ENCODE measurements at places on chromosomes 3 and 15. TPM values are rescaled to one million over a fixed set of nuclear protein-coding genes. Genes with fewer than 3 reads are reported as not detected.

DNA sequence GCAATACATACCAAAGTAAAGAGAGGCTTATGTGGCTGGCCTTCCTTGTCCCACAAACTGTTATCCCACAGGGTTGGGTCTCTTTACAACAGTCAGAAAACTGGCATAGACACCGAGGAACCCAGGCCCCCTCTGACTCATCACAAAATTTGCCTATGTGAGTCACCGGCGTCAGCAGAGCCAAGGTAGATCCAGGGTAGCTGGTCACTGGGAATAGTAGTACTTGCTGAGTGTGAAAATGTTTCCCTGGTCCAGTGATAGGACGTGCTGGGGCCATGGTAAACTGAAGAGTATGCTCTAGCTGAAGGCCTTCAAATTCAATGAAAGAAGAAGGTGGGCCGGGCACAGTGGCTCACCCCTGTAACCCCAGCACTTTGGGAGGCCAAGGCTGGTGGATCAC, 27.1 kb upstream of the SKIL start:
- peaks cover 13% of the 10 kb centered on the region for H3K4me1 ChIP-seq
- no peaks in the 10 kb centered on the region for H3K27me3 ChIP-seq

- peaks cover 6% of the 10 kb centered on the region for H3K4me1 ChIP-seq
- H3K36me3 ChIP-seq: no peaks in the 10 kb centered on the region
- no peak overlapping the region for H3K4me3 ChIP-seq
- no peaks in the 10 kb centered on the region for H3K27me3 ChIP-seq
- H3K27ac ChIP-seq: peak overlapping the region; percentile 53
These were observed 84.1 kb downstream of the WNT5A start for GRCh38 chr3:55402886-55403609.

GRCh38 chr15:63523306-63523990, 19.1 kb downstream of the USP3 start:
- no peak overlapping the region for H3K4me3 ChIP-seq
- no peaks in the 10 kb centered on the region for H3K36me3 ChIP-seq
- H3K27ac ChIP-seq: no peak overlapping the region
- H3K4me1 ChIP-seq: peaks cover 12% of the 10 kb centered on the region

- no peaks in the 10 kb centered on the region for H3K27me3 ChIP-seq
- no peak for DNase-seq
- no peaks in the 10 kb centered on the region for H3K4me1 ChIP-seq
- H3K27ac ChIP-seq: no peak overlapping the region
These were observed 98.8 kb downstream of the SH3GL3 start for GRCh38 chr15:83545804-83546511.

DNA sequence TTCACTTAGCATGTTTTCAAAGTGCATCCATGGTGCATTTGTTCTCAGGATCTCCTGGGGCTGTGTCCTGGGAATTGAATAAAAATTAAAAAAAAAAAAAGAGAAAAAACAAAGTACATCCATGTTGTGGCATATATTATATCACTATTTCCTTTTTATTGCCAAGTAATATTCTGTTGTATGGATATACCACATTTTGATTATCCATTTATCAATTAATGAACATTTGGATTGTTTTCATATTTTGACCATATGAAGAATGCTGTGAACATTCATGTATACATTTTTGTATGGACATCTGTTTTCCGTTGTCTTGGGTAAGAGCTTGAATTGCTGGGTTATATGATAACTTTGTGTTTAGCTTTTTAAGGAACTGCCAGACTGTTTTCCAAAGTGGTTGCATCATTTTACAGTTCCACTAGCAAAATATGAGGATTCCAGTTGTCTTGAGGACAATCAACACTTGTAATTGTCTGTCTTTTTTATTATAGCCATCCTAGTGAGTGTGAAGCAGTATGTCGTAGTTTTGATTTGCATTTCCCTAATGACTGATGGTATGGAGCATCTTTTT, 44.5 kb downstream of the CTDSPL2 start:
- no peaks in the 10 kb centered on the region for H3K27me3 ChIP-seq
- no peak overlapping the region for H3K27ac ChIP-seq
- no peaks in the 10 kb centered on the region for H3K36me3 ChIP-seq

DNA sequence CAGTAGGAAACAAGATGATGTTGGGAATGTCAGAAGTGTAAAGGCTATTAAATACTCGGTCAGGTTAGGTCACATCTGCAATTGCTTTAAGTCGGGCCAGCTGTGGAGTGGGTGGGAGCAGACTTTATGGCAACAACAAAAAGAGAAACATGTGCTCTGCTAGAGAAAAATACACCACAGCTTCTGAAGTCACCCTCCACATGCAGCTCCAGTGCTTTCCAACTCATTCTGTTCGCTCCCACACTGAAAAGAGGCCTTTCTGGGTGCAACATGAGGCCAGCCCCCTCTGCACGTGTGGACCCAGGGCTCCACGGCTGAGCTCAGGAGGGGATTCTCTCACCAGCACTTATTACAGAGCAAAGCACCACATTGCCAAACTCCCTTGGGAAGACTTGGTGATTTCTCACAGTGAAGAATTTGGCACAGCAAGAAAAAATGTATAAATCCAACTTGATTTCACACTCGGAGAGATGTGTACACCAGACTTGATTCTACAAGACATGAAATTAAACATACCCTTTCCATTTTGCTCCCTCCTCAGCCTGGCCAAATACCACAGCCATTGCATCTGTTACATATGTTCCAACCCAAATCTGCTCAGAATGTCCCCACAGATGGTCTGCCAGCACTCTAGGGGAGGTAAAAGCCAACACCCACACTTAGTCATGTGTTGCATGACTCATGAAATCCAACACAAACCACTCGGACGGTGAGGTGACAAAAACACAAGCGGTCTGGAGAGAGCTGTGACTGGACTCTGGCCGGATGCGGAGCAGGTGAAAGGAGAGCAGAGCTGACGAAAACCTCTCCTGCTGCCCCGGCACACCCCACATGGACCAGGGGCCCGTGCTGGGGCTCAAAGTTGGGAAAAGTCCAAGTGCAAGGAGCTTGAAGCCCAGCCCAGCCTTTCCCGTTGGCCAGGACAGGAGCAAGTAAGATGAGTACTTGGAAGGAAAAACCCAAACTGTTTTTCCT, 74.6 kb downstream of the ITGB5 start:
- peak; percentile 84 for DNase-seq
- H3K27me3 ChIP-seq: no peaks in the 10 kb centered on the region
- peaks cover 51% of the 10 kb centered on the region for H3K4me1 ChIP-seq
- no peak overlapping the region for H3K4me3 ChIP-seq
- H3K27ac ChIP-seq: peak overlapping the region; percentile 91

DNA sequence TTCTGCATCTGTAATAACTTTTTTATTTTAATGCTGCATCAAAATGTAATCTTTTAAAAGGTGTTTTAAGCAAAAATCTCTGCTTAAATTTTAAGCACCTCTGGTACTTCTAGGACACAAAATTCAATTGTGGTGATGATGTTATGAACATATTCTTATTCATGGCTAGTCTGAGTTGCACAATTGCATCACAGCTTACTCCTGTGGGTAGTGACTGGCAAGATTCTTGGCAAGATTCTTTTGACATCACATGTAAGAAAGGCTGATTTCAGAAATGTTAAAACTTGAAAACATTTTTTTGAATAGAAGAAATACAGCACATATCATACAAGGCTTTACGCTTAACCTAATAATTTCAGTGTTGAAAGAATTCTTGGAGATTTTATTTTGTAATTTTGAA, 35.7 kb downstream of the IQCH start:
- H3K4me1 ChIP-seq: no peaks in the 10 kb centered on the region
- no peak for DNase-seq
- no peaks in the 10 kb centered on the region for H3K36me3 ChIP-seq
- H3K27ac ChIP-seq: no peak overlapping the region
- H3K4me3 ChIP-seq: no peak overlapping the region

DNA sequence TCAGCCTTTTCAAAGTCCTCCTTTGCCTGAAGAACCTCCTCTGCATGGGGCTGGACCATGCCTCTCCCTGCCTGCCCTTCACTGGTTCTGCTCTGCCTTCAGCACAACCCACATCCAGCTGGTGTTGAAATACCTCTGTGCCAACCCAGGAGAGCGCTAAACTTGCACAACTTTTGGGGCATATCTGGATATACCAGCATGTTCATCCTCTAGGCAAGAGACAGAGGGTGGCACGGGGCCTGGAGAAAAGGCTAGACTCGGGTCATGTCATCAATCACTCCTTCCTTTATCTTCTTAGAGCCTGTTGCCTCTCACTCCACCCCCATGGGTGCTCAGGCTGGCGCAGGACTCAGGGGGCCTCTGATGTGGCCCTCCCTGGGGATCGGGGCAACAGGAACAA, 4.8 kb downstream of the SEMA4B start:
- no peak overlapping the region for H3K4me3 ChIP-seq
- no peak overlapping the region for H3K27ac ChIP-seq
- no peaks in the 10 kb centered on the region for H3K36me3 ChIP-seq
- H3K27me3 ChIP-seq: no peaks in the 10 kb centered on the region

DNA sequence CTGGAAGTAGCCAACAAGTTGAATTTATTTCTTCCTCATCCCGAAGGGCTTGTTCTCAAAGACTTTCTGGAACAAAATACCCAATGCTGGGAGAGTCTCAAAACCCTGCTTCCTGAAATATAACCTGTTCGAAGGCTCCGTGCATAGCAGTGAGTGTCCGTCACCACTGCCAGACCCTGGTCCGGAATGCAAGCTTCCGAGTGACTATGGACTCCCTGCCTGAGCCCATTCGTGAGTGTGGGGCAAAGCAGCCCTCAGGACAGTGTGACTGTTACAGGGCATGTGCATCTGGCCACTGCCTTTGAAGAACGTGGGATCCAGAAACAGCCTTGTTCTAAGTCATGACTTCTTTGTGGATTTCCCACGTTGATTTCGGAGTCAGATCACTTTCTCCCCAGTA, 214.5 kb upstream of the IGF1R start:
- H3K36me3 ChIP-seq: no peaks in the 10 kb centered on the region
- no peak overlapping the region for H3K27ac ChIP-seq
- H3K27me3 ChIP-seq: no peaks in the 10 kb centered on the region
- DNase-seq: no peak
- no peaks in the 10 kb centered on the region for H3K4me1 ChIP-seq

DNA sequence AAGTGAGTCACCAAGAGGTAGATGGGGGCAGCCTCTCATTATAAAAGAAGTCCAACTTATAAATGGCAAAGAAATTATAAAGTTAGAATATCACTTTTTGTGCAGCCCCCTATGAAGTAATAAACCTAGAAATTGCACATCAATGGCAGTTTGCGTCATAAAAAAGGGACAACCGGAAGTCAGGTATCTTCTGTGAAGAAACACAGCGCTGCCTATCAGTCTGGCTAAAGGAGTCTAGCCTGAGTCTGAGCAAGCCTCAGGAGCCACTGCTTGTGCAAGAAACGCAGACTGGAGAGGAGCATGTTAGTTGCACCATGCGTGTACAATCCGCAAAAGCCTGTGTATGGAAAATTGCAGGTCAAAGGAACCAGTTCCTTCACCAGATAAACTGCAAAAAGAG, 178.4 kb downstream of the ARRDC4 start:
- no peaks in the 10 kb centered on the region for H3K36me3 ChIP-seq
- no peaks in the 10 kb centered on the region for H3K4me1 ChIP-seq
- no peaks in the 10 kb centered on the region for H3K27me3 ChIP-seq
- no peak overlapping the region for H3K27ac ChIP-seq
- no peak overlapping the region for H3K4me3 ChIP-seq

GRCh38 chr3:72938471-72939265, 50.8 kb downstream of the GXYLT2 start:
- peak overlapping the region; percentile 65 for H3K27ac ChIP-seq
- H3K4me1 ChIP-seq: peaks cover 11% of the 10 kb centered on the region
- no peaks in the 10 kb centered on the region for H3K36me3 ChIP-seq
- peak; percentile 86 for DNase-seq
- H3K4me3 ChIP-seq: no peak overlapping the region

BTD gene
- total RNA-seq: 37.9 TPM
